Head of caudate nucleus (tissue), 42 donors: ENCODE measurements at places on chromosomes 13 and 19.

- no peak for DNase-seq
These were observed 260.4 kb upstream of the MAB21L1 start for GRCh38 chr13:35736876-35737275.

GRCh38 chr19:49499030-49499670, 2.9 kb downstream of the RPS11 start:
- no peak for DNase-seq

GRCh38 chr13:29575098-29575497, 20.4 kb downstream of the SLC7A1 start:
- no peak for DNase-seq

GRCh38 chr19:56538254-56538760, 441 bp upstream of the ZFP28 start:
- DNase-seq: peak; percentile 98

- no peak for DNase-seq
These were observed 85.1 kb downstream of the ABCC4 start for GRCh38 chr13:95216182-95216581.

GRCh38 chr13:100301418-100301817, 212.5 kb downstream of the PCCA start:
- DNase-seq: no peak

DNA sequence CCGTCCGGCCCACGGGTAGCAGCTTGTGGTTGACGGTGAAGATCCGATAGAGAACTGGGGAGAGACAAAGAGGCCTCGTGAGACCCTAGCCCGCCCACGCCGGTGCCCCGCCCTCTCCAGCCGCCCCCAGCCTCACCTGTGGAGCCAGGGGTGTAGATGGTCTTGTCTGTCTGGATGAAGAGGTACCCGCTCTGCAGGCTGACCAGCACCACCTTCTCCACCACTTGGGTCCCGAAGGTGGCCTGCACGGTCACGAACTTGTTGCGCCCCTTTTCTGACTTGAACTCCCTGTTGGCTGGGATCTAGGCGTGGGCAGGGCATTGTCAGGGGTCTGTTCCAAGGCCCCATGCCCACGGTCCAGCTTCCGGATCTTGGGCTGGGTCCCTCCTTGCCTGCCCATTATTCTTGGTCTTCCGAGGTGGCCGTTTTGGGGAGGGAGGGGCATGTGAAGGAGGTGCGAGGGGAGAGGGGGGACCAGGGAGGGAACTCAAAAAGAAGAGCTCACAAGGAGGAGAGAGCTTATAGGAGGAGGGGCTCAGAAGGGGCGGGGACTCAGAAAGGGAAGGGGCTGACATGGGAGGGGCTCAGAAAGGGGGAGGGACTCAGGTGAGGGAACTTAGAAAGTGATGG, 2.2 kb downstream of the C3 start:
- no peak for DNase-seq

GRCh38 chr13:107529035-107529434, 686.3 kb downstream of the LIG4 start:
- no peak for DNase-seq

DNA sequence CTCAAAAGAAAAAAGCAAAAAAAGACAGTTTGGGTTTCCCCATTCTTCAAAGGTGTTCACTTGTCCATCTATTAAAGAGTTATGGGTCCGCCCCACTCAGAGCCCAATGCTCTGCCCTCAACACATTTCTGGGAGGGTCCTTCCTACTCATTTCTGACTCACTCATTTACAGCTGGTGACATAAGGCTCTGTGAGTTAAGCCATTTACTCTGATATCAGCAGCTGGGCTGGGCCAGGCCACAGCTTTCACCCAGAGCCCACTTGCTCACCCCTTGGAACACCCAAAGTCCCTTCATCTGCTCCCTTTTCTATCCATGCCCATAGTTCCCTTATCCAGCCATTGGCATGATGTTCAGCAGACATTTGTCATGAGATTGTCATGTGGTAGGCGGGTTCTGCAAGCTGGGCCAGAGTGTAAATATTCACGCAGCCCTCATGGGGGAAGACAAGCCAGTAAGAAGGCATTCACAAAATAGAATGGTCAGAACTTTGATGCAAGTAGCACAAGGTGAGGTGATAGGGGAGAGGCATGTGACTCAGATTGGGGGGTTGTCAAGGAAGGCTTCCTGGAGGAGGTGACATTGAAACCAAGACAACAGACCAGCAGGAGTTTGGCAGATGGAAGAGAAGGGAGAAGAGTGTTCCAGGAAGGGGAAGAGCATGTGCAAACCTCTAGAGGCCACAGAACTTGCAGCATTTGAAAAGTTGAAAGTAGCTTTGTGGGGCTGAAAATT, 5.9 kb downstream of the MAST1 start:
- no peak for DNase-seq

- DNase-seq: no peak
These were observed 5.7 kb upstream of the TNFSF13B start for GRCh38 chr13:108263621-108264355.

GRCh38 chr13:92307752-92308151, 909.3 kb downstream of the GPC5 start:
- DNase-seq: no peak

- DNase-seq: no peak
These were observed 527.1 kb downstream of the UQCRFS1 start for GRCh38 chr19:28685802-28686201.

- no peak for DNase-seq
These were observed 11.1 kb downstream of the SLC44A2 start for GRCh38 chr19:10636304-10636972.

DNA sequence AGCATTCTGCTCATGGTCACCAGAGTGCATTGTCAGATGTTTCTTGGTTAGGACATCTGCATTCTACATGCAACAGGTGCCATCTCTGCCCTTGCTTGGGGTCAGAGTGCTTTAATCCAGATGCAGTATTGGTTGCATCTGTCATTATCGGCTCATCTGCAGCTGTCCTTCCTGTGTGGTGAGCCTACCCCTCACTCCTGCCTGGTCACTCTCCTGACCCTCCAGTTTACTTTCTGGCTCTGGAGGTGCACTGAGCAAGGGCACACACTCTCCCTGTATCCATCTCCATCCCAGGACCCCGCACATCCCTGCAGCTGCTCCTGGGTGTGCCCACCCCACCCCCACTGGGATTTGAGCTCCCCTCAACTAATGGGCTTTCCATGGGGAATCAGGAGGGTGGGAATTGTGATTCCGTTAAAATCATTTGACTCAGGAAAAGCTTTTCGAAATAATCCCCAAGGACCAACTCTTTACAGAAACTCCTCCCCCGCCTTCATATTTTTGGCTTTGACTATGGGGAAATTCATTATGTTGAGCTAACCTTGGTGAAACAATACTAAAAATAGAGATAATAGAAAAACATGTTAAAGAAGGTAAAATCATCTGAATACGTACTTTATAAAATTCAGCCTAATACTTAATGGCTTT, 70.2 kb downstream of the COL4A2 start:
- no peak for DNase-seq

- DNase-seq: no peak
These were observed 1047.9 kb upstream of the SLC10A2 start for GRCh38 chr13:104114101-104114500.

GRCh38 chr13:103263448-103263847, 197.2 kb upstream of the SLC10A2 start:
- DNase-seq: no peak

GRCh38 chr19:45972081-45972946, 1.4 kb downstream of the NOVA2 start:
- DNase-seq: peak; percentile 69

- no peak for DNase-seq
These were observed 138.8 kb downstream of the RGCC start for GRCh38 chr13:41596190-41596589.

- DNase-seq: peak; percentile 74
These were observed 43.1 kb downstream of the CEBPG start for GRCh38 chr19:33416307-33417215.

- DNase-seq: no peak
These were observed 57.9 kb downstream of the RXFP2 start for GRCh38 chr13:31797154-31797775.

DNA sequence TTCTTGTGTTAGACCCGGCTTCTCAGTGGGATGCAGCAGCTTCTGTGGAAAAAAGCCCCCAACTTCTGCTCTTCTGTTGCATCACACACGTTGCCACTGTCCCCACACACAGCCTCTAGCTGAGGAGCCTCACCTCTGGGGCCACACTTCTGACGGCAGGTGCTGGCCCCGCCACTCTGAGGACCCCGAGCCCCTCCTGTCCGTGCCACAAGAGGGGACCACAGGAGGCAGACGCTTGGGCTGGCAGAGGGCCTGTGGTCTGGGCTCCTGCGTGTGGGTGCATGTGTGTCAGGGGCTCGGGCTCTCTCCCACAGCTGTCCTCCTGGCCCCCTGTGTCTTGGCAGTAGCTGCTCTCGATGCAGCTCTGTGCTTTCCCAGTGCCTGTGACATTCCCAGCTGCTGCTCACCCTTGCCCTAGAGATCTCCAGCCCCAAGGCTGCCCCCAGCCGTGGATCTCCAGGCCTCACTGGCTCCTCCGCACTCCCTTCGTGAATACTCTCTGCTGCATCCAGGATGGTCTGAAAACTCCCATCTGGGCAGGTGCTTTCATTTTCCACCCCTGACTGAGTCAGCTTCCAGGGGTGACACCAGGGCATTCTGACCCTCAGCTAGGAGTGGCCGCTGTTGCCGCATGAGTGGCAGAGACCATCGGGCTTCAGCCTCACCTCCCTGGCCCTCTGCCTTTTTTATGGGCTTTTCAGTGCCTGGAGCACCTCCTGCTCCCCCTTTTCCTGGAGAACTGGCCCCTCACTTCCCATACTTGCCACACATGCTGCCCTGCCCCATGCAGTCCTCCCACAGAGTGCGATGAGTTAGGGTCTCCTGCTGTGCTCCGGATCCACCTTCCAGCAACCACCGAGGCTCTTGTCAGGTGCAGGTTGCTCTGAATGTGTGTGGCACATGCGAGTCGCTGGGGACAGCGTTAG, 13.7 kb downstream of the MAU2 start:
- DNase-seq: no peak

- DNase-seq: no peak
These were observed 89.7 kb downstream of the HSPH1 start for GRCh38 chr13:31072041-31072440.

GRCh38 chr19:47098608-47099007, 15.0 kb downstream of the ZC3H4 start:
- no peak for DNase-seq

DNA sequence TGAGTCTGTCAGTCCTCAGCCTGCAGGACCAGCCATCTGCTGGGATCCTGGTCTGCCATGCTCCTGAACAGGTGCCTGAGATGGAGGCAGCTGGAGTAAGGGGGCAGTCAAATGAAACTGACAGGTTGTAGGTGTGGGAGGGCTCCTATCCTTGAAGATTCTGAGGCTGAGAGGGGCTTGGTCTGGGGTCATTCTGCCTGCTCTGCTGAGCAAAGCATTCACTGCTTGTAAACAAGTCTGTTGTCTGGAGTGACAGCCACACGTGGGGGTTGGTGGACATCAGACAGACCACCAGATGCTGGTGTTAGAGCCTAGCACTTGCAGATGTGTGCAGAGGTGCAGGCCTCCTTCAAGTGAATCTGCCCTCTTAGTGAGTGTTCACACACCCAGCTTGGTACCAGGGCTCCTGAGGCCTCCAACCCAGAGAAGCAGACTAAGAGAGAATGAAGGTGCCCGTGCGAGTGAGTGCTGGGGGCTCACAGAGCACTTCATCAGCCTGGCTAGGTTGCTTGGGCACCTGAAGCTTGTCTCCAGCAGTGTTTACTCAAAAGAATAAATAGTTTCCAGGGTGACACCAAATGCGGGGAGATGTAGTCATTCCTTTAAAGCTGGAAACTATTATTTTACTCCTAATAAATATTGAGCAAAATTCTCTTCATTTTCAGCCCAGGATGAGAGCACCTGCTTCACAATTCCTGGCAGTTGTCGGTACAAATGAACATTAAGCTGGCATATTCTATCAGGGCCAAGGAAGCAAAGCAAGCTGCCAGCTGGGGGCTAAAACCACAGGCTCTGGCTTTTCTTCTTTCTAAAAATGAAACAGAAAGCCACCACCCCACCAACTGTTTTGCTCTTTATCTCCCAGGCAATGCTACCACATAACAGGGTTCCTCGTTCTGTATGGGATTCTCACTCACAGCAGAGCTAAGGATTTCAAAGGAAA, 82.3 kb downstream of the RNASEH2B start:
- DNase-seq: no peak

DNA sequence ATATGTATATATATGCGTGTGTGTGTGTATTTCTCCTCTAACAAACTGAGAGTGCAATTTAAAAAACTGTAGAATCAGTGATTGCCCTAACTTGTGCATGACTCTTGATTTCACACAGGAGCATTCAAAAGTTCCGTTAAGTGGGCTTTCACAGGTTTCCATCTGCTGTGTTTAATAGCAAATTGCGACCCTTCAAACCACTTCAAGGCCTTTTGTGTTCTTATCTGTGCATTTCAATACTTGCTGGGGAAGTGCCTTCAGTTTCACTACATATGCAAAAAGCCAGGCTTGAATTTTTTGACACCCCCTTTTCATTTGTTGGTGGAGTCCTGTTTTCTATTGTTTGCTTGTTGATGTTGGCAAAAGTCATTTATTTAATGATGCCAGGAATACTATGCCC, 158.0 kb downstream of the TM9SF2 start:
- DNase-seq: no peak

DNA sequence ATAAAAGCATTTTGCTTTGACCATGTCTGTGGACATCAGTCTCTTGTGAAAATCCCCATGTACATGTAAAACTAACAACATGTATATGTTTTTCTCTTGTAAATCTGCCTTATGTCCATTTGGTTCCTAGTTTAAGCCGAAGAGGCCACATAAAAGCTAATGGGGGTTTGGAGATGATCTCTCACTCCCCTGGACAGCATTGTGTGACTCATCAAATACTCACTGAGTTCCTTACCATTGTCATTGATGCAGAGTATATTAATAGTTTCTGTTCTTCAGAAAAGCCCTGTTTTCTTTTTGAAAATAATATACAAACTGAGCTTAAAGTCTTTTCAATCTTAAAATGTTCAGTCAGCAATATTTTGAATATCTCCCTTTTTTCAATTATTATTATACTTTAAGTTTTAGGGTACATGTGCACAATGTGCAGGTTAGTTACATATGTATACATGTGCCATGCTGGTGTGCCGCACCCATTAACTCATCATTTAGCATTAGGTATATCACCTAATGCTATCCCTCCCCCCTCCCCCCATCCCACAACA, 536.7 kb upstream of the HTR2A start:
- DNase-seq: no peak

GRCh38 chr13:20263393-20264044, 31.4 kb upstream of the GJB6 start:
- DNase-seq: no peak

- peak; percentile 13 for DNase-seq
These were observed 363 bp downstream of the CACNA1A start for GRCh38 chr19:13505761-13506470.

DNA sequence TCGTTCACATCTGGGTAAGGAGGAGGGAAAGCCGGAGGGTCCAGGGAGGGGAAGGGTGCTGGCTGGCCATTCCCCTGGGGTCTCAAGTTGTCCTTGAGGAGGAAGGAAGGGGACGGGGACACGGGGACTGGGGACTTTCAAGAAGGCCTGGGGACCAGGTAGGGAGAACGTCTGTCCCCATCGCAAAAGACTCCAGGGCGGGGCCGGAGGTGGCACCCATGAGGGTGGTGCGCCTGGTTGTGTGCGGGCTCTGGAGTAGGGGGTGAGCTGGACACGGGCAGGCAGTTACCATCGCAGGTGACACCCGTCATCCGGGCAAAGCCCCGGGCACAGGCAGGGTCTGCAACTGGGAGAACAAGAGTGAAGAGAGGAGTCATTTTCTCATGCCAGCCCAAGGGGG, 23.4 kb downstream of the FBN3 start:
- no peak for DNase-seq
